ENCODE measurements at places on chromosomes 6 and 20.
A peak's percentile ranks its signal among the peaks of the same experiment; 100 is the strongest.

DNA sequence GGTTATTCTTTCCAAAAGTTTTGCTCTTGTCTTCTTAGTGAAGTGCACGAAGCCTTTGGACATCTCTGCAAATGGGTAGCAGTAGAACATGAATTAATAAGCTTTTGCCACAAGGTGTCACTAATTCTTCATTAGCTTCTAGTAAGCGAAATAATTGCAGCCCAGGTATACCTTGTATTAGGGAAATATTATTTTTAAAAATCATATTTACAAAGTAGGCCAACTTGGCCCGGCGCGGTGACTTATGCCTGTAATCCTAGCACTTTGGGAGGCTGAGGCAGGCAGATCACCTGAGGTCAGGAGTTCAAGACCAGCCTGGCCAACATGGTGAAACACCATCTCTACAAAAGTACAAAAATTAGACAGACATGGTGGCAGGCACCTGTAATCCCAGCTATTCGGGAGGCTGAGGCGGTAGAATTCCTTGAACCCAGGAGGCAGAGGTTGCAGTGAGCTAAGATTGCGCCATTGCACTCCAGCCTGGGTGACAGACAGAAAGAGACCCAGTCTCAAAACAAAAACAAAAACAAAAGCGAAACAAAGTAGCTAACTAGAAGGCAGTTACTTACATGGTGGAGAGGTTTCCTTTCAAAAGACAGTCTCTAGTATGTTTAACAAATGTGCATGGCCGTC is 8.8 kb upstream of the RSPH3 start:
- DNase-seq: no peak

DNA sequence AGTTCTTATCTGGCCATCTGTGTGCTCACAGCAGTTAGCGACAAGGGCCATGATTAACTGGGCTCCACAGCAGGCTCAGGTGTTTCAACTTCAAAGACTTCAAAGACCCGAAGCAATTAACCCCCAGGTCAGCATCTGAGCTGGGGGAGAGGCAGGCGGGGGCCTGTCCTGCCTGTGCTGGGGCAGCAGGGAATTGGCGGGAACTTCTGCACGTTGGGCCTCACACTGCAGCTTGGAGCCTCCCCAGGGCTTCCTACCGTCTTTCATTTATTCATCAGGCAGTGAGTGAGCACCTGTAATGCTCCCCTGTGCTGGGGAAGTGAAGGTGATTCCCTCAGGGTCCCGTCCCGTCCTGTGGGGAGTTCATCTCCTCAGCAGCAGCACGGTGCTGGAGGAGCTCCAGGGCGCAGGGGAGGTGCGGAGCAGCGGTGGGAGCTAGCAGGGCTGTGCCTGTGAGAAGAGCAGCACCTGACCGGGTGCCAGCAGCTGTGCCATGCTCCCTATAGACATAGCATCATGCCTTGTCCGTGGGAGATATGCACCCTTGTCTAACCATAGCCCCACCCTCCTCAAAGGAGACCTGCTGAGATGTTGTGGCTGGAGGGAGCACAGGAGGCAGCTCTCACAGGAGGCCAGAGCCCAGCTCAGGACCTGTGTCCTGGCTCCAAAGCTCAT is 51.8 kb upstream of the FRMD1 start:
- no peak for DNase-seq

DNA sequence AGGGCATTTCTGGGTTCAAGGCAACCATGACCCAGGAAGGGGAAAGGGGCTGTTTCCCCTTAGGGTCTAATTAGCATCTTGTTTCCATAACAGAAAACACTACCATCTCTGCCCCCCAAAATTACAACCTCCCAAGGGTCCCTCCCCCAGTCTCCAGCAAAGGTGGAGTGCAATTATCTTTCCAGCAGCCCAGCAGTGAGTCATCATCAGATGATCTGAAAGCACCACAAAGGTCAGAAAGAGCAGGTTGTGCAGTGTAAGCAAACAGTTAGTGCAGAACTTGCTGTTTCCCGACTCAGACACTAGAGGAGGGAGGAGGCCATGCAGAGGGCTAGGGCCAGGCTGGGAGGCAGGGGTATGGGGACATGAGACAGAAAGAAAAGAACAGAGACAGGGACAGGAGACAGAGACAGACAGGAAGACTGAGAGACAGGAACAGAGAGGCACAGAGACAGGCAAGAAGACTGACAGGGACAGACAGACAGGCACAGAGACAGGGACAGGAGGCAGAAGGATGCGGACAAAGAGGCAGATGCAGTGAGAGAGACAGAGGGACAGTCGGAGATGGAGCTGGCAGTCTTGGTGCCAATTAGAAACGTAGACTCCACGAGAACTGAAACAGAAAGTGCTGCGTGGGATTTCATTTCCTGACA is 62.5 kb downstream of the PYGB start:
- DNase-seq: no peak

- no peak for DNase-seq
Observed at GRCh38 chr6:106667022-106667402, 37.6 kb downstream of the QRSL1 start.

DNA sequence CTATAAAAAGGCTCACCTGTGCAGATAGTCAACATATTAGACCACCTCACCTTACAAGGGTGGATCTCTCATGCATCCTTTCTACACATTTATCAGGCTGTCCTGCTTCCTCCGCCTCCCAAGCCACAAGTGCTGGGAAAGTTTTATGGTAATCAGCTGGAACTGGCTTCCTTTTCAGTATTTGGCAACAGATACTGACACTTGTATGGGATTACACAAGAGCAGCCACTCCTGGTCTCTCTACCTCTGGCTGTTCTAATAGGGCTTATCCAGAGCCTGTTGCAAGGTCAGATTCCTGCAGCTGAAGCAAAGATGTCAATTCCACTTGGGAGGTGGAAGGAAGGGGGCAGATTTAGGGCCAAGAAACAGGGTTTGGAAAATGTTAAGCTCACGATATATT is 503 bp upstream of the GPLD1 start:
- no peak for DNase-seq

DNA sequence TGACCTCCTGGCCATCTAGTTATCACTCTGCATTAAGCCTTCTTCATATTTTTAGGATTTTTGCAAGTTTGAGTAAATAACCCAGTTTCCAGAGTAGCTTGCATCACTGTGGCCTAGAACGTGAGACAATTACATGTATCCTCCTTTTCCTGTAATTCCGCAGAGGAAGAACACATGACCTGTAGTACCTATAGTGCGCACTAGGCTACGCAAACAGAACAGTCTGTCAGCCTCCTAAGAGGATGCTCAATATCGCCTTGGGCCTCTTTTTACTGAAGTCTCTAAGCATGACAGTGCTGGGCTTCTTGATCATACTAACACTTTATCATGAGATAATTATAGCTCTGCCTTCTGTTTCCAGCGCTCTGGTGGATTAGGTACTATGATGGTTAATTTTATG is 20.2 kb upstream of the NR2E1 start:
- no peak for DNase-seq

DNA sequence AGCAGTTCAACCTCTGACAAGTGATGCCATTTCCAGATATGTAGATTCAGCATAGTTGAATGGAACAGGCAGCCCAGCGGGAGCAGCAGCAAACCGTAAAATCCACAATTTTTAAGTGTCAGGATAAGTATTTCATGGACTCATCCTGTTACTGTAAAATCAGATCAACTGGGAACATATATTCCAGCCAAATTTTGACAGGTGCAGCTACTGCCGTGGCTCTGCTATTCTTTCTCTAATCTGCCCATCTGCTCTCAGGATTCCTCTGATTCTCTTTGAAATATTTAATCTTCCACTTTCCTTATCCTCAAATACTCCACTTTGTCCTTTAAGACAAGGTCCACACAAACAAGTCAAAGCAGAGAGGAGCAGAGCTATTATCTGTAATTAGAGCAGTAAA is 245.4 kb upstream of the ASCC3 start:
- no peak for DNase-seq

DNA sequence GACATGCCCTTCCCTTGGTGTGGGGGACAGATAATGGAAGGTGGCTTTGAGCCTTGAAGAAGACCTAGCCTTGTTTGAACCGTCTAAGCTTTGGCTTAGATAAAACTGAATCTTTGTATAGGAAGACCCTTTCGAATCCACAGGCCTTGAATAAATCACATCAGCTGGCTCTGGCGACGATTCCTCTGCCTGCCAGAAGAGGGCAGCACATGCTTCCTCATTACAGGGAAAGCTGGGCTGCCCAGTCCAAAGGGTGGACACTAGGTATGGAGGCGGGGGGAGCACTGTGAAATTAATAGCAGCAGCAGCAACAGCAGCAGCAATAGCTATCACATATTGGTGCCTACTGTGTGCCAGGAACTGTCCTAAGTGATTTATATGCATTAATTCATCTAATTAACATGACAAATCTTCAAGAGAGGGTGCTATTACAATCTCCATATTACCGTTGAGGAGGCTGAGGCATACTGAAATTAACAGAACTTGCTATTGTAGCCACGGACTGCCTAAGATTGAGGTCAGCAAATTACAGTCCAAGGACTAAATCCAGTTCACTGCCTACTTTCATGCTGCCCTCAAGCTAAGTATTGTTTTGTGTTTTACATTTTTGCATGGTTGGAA is 85.1 kb downstream of the CLIC5 start:
- DNase-seq: peak; percentile 18

GRCh38 chr20:35018590-35019371 is 63.1 kb downstream of the MYH7B start:
- DNase-seq: no peak

GRCh38 chr6:20606831-20607230 is 72.6 kb downstream of the CDKAL1 start:
- no peak for DNase-seq

GRCh38 chr6:167472880-167473279 is 148.0 kb downstream of the TTLL2 start:
- no peak for DNase-seq

GRCh38 chr20:61369731-61370520 is 117.9 kb downstream of the CDH4 start:
- no peak for DNase-seq

DNA sequence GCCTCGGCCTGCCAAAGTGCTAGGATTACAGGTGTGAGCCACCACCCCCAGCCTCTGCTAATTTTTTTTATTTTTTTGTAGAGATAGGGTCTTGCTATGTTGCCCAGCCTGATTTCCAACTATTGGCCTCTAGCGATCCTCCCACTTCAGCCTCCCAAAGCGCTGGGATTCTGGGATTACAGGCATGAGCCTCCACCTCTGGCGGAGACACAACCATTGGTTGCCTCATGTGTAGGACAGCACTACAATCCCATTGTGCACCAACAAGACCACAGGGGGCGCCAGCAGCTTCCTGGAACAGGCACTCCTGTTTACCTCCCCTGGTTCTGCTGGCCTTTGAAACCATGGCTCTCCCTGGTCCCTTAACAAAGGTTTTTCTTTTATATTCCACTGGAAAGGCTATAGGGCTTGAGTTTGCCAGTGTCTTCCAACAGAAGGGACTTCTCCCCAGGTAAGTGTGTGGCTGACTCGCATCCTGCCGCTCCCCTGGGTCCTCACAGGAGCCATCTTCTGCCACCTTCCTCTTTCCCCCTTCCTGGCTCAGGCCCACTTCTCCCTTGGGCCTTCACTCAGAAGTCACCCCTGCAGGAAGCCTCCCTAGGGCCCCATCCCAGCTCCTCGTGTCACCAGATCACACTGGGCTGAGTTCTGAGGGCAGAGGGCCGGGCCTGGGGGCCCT is 39.2 kb upstream of the TLDC2 start:
- DNase-seq: no peak

GRCh38 chr6:167027772-167028171 is 28.6 kb downstream of the CEP43 start:
- no peak for DNase-seq

DNA sequence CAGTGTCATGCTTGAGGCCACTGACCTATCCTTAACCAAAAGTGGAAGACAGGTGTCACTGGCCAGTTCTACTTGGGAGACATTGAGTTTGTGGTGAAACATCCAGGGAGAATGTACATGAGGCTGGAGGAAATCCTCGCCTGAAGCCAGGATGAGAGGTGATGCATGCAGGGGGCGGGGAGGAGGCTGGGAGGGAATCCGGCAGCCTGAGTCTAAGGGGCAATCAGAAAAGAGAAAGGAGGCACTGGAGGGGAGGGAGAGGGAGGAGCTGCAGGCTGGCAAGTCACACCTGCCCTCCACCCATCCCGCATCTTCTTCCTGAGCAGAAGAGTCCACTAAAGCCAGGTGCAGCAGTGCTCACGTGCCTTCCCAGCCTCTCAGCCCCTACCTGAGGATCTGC is 14.9 kb upstream of the DDO start:
- no peak for DNase-seq
